ENCODE measurements at places on chromosomes 2 and 18.
A peak's percentile ranks its signal among the peaks of the same experiment; 100 is the strongest.

DNA sequence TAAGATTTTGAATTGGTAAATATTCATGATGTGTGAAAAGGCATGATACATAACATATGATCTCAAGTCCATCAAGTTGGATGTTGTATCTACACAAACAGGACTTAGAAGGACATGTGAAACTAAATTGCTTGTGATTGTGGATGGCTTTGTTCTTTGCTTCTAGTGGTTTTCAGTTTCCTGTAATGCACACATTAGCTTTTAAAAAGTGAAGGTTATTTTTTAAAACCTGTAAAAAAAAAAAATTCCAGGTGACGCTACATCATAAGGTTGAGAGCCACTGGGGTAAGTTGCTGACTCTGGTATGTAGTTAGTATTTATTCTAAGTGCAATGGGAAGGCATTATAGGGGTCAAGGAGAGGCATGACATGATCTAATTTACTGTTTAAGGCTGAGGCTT lies 48.4 kb upstream of the TMEM247 start:
- no peak for DNase-seq

GRCh38 chr18:13649397-13650390 lies 76.7 kb downstream of the FAM210A start:
- no peak for DNase-seq

DNA sequence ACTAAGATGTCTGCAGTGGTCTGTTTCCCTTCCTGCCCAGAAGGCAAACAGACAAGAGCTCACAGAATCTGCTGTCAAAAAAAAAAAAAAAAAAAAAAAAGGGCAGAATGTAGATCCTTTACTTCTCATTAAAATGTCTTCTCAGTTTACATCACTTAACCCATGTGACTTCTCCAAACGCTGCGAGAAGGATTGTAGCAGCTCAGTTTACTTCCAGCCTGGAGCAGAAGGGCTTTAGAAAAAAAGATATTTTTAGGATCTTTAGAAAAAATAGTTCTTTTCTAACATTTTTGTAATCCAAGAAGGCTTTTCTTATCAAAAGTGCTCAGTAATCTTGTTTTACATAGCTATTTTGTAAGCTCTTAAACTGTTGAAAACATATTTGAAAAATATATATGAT lies 425.4 kb downstream of the CNTNAP5 start:
- no peak for DNase-seq

DNA sequence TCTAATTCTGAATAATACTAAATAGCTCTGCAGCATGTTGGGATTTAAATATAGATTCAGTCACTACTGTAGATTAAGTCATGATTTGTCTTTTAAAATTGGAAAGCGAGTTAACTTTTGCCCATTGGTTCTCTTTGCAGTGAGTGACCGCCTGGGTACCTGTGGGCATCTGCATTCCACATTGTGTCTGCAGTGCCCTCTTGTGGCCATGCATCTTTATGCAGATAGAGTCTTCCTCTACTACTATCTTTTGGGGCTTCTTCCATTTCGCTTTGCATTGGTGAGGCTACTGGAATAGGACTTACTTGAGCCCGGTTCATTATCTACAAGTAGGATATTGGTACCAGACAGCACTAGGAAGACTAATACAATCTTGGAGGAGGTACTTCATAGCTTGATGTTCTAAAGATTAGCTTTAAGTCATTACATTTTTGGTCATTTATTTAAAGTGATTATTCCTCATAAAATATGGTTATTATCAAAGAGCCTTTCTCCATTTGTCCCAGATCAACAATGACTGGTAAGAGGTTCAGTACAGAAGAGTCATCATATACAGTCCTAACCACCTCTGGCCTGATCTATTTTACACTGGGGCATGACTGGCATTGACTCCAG lies 203.0 kb downstream of the SOCS6 start:
- DNase-seq, result peak; percentile 20

DNA sequence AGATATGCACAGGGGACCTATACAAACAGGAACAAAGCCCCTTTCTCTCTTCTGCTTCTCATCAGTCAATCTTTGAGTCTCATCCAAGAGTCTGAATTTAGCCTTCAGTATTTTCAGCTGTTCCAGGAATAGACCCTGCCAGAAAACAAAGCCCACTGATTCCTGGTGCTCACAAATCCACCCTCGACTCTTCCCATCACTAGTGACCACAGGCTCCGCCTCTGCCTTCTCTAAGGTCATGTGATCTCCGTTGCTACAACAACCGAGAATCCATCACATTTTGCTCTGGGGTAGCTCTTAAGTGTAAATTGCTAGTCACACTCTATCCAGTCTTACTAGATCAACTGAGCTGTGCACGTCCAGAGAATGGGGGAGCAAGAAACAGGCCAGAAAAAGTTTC lies 46.4 kb upstream of the SPTBN1 start:
- DNase-seq, result no peak

DNA sequence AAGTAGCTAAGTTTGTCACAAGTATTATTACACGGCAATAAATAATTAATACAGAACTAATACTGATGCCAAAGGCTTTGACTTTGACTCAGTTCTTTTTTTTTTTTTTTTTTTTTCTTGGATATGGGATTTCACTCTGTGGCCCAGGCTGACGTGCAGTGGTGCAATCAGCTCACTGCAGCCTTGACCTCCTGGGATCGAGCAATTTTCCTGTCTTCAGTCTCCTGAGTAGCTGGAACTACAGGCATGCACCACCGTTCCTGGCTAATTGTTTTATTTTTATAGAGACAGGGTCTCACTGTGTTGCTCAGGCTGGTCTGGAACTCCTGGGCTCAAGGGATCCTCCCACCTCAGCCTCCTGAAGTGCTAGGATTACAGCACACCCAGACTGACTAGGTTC lies 284.5 kb downstream of the SS18 start:
- DNase-seq, result no peak
